ENCODE measurements at places on chromosomes 2 and 18.

- DNase-seq: no peak
Observed at GRCh38 chr2:152114366-152114765, 15.5 kb upstream of the CACNB4 start.

- peak; percentile 85 for DNase-seq
Observed at GRCh38 chr2:6824962-6825361, 40.7 kb downstream of the CMPK2 start.

DNA sequence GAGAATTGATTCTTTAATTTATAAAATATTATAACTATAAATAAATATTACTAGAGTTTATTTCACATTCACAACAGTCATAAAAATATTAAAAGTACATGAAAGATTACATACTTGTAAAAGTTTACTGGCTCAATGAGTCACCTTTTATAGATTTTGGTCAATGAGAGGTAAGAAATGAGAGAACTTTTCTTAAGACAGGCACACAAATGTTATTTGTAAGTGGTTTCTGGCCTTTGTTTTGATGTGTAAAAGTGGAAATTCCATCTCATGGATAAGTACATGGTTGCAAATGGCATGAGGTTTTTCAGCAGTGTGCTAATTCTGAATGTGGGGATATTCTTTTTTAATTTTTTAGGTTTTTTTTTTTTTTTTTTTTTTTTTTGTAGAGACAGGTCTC, 63.8 kb downstream of the TTC27 start:
- no peak for DNase-seq

DNA sequence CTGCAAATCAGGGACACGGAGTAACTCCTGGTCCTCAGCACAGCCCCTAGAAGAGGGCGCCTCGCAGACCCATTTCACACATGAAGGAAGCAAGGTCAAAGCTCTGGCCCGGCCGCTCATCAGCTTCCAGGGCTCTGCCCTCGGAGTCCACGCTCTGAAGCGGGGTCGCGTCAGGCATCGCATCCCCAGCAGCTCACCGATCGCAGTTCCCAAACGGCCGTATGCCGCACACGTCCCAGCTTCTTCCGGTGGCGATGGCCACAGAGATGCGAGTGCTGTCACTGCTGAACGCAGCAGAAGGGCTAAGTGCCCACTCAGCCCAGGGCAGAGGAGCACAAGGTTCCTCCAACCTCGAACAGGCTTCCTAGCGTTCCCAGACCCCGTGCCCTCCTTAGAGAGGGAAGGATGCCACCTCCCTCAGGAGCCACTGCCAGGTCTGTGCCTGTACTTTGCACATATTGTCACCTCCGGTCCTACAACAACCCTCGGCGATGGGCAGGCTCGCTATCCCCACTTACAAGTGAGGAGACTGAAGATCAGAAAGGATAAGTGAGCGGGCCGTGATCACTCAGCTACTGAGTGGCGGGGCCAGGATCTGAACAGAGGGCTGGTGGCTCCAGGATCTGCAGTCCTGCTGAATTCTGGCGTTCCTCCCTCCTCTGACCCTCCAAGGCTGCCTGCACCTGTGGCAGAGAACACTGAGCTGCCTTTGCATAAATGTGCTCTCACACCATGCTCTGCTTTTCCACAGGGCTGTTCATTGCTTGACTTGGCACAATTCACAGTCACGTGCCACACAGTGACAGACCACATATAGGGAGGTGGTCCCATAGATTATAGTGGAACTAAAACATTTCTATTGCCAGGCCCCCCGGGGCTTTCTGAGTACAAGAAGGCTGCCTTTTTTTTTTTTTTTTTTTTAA, 71.4 kb downstream of the COPS8 start:
- DNase-seq: peak; percentile 38

DNA sequence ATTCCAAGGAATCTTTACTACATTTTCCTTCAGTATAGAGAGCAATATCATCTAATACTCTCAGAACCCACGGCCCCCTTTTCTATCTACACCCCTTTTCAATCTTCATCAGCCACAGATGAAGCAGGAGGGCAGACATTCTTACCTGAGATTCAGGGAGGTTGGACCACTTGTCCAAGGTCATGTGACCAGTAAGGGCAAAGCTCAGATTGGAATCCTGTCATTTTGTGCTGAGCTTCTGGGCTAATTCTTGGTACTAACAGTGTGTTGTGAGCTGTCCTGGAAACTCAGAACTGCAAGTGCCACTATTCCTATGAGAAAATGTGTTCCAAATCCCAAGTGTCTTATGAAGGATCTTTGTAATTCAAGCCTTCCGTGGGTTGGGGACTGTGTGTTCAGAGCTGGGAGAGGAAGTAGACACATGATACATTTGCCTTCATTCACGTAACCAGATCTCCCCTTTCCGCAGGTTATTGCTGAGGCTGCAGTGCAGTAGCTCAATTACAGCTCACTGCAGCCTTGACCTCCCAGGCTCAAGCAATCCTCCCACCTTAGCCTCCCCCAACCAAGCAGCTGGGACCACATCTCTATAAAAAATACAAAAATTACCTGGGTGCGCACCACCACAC, 3.3 kb downstream of the CHRNA1 start:
- no peak for DNase-seq

GRCh38 chr2:208279236-208279635, 13.2 kb downstream of the PIKFYVE start:
- DNase-seq: no peak

DNA sequence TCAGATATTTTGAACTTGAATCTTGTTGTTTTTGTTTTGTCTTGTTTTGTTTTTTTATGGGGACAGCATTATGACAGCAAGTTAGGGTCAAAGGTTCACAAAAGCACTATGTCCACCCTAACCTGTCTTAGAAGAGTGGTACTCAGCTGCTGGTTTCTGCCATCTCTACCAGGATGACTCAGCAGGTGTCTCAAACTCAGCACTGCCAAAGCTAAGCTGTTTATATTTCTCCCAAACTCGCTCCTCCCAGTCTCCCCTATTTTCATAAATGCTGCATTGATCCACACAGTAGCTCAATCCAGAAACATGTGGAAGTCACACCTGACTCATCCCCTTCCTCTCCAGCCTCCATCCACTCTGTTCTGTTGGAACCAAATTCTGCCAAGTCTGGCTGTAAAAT, 134.9 kb downstream of the ZBTB7C start:
- DNase-seq: no peak

DNA sequence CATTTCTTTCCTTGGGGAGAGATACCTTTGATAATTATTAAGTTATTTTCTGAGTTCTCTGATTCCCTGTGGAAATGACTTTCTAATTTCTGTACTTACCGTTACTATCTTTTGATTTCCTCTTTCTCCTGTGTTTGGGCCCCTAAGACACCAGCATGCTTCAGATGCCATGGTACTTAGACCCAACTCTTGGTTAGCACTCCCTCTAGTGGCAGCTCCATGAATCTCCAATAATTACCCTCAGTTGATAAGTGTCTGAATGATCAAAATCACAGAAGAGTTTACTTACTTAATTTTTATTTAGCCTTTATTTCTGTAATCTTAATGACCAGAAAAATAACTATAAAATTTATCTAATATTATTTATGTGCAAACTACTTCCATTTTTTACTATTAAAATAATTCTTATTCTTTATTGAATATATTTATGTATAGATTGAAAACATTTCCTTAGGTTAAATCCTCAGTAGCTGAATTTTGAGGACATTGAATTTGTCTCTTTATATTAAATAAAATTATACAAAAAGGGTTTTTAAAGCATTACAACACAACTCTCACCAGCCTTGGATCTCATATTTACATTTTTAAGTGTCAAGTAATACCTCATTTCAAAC, 300.4 kb downstream of the KCNS3 start:
- DNase-seq: peak; percentile 39

DNA sequence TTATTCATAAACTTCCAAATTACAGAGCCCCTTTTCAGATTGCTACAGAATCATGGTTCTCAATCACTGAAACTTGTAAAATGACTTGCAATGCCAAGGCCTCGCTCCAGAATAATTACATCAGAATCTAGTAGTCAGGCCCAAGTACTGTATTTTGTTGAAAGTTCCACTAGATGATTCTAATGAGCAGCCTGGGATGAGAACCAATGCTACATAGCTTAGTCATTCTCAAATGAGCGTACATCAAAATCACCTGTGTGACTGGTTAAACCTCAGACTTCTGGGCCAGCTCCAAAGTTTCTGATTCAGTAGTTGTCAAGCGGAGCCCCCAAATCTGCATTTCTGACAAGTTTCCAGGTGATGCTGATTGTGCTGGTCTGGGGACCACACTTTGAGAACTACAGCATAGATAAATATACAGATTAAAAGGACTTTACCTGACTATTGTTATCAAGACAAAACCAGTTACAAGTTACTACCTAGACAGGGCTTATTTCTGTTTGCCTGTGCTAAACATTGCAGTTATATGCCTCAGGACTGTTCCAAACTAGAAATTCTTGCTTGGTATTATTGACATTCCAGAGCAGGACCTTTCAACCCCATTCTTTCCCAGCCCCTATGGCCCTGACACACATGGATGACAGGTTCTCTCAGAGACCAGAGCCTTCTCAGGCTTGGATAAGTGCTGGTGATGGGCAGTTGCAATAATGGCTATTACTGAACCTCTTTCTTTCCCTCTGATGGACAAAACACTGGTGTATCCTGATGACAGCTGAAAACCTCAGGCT, 83.1 kb downstream of the UPP2 start:
- no peak for DNase-seq

DNA sequence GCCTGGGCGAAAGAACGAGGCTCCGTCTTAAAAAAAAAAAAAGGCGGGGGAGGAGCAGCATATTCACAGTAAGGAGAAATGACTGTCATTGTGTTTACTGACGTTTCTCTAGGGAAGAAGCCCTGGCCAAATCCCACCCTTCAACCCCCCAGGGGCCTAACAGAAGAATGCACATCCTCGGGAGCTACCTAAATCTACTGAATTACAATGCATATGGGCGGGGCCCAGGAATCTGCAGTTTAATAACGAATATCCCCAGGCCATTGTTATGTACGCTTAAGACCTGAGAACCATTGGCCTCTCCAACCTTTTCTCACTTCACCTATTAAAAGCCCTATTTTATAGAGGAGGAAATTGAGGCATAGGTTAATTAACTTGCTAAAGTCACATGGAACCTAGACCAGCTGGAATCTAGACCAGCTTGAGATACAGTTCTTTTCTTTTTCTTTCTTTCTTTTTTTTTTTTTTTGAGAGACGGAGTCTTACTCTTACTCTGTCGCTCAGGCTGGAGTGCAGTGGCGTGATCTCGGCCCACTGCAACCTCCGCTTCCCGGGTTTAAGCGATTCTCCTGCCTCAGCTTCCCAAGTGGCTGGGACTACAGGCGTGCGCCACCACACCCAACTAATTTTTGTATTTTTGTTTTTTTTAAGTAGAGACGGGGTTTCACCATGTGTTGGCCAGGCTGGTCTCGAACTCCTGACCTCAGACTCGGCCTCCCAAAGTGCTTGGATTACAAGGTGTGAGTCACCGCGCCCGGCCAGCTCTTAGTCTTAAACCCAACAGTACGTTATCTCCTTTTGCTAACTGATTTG, 708 bp upstream of the RIF1 start:
- DNase-seq: no peak

DNA sequence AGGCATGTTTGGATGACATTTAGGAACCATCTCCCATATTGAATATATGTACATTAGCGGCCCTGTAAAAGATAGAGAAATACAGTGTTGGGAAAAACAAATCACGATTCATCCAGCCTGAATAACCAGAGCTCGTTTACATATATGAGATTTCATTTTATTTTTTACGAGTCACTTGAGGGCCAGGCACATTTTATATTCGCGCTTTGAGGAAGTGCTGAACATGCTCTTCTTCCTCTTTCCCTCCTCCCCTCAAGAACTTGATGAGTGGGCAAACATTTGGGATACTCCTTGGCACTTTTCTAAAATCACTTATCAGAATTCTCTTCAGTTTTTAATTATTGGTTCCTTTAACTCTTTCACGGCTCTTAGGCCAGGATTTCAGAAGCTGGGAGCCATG, 268.0 kb upstream of the TANK start:
- DNase-seq: no peak

GRCh38 chr2:225693259-225693658, 293.7 kb downstream of the NYAP2 start:
- no peak for DNase-seq

DNA sequence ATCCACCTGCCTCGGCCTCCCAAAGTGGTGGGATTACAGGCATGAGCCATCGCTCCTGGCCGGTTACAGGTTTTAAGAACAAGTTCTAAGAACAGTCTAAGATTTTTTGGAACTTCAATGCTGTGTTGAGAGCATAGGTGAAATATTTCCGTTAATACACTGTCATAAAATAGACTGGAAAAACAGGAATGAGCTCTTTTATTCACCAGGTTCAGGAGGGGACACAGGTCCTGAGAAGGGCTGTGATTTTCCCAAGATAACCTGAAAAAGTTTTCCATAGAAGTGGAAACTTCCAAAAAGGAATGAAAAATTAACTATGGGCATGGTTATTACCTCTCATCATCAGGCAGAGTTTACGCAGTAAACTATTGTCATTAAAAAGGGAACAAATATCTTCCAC, 97.6 kb upstream of the TMEM178A start:
- no peak for DNase-seq

DNA sequence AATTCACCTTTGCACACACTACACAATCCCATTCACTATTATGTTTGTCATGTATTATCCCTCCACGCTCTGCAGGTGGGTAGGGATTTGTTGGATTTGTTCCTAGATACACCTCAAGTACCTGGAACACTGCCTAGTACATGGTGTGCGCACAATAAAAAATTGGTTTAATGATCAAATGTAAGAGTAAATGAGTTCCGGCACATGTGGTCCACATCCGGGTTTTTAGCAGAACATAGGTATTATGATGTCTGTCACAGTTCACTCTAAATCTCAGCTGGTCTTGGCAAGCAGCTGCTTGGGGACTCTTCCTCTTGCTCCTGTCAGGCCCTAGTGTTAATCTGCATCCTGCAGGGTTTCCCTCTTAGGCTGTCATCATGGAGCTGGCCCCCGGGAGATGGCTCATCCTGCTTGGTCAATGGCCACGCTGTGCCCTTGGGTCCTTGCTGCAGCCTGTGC, 21.8 kb upstream of the IL1R1 start:
- no peak for DNase-seq

GRCh38 chr2:1528273-1529064, 115.2 kb downstream of the TPO start:
- no peak for DNase-seq

DNA sequence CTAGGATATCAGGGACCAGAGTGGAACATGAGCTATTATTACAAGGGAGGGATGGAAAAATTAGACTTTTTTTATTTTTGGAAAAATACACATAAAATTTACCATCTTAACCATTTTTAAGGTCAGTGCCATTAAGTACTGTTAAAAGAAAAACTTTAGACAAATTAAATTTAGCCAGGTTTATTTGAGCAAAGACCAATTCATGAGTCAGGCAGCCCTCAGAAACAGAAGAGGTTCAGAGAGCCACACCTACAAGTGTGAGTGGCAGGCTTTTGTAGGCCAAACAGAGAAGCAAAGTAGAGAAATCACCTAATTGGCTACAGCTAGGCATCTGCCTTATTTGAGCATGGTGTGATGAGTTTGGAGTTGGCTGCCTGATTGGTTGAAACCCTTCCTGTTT, 301.3 kb upstream of the RAB12 start:
- no peak for DNase-seq
